ENCODE measurements at places on chromosomes 6 and 20. TPM values are rescaled to one million over a fixed set of nuclear protein-coding genes. Genes with fewer than 3 reads are reported as not detected.

RAET1G gene
- total RNA-seq = not detected

C4A gene
- 5.9 TPM for total RNA-seq

PGBD1 gene
- 1.7 TPM for total RNA-seq

OR2H2 gene
- total RNA-seq = not detected

LY6G6F gene
- total RNA-seq = not detected

SLC25A27 gene
- 0.30 TPM for total RNA-seq

BPIFB4 gene
- total RNA-seq = not detected

ID1 gene
- 1.5 TPM for total RNA-seq

DNA sequence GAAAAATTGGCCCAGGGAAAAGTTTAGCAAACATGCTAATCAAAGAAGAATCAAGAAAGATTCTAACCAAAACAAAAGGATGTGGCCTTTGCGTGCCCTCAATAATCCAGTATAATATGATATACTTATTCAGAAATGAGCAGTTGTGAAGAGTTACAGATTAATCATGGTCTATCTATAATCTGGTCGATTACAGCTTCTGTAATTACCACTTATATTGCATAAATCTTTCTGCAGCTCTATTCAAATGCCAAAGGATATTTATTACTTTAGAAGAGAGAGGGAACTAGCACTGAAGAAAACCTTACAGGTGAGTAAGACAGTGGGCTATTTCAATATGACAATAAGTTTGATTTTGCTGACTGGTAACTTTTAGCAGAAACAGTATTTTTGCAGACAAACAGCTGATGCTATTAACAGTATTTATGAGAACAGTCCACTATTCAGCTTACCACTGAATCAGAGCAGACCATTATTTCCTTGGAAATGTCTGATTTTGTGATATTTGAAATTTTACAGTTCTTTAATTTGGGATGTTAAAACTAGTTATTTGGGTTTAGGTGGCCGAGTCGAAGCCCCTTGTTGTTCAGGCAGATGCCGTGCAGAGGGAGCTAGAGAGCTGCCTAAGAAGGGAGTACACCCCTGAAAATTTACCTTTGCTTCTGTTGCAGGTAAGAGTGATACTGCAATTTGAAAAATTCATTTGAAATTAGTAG, 92.2 kb downstream of the CEP57L1 start:
- DNase-seq = peak; percentile 59

DNA sequence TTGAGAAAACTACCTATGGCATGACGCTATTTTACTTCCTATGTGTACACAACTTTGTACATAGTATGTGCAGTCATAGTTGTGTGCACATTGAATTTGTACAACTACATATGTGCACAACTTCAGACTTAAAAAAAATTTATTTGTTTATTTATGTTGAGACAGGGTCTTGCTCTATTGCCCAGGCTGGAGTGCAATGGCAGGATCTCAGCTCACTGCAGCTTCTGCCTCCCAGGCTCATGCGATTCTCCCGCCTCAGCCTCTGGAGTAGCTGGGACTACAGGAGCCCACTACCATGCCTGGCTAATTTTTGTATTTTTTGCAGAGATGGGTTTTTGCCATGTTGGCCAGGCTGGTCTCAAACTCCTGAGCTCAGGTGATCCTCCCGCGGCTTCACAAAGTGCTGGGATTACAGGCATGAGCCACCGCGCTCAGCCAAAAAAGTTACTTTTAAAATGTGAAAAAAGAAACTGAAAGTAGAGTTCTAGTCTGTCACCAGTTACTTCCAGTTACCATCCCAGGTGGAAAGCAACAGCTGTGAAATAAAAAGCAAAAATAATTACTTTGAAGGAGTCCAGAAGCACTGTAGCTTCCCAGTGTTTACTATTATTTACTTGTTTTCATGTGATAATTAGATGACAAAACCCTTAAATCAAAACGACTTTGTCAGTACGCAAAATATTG, 1.7 kb upstream of the ZKSCAN8 start:
- DNase-seq = no peak

GRCh38 chr20:34703424-34704176, 544 bp upstream of the TP53INP2 start:
- no peak for DNase-seq

DNA sequence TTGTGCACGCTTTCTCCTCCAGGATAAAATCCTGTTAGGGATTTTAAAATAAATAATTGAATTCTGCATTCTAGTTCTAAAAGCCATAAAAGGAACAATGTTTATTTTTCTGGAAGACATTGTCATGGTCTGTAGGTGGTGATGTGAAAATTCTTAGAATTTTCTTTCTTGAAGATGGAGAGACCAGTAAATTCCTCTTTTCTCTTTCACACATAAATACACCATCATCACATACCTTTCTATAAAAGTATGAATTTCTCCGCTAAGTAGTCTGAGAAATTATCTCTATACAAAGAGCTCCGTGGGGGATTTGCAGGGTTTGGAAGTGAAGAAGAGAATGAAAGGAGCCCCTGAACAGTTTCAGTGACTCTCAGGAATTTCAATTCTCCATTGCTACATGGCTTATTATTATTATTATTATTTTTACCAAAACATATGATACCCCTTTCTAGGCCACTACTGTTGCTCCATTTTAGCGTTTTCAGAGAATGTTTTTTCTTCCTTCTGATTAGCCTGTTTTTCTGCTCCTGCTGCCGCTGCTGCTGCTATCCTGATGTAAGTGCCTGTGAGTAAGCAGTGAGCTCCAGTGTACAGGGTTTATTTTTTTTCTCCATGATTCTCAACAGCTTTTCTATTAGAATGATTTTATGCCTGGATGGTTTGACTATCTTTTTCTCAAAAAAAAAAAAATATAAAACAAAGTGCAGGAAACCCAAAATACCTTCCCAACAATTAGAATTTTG, 145.8 kb downstream of the SAMD5 start:
- no peak for DNase-seq

GRCh38 chr6:166221040-166221439, 53.4 kb upstream of the TBXT start:
- no peak for DNase-seq

- no peak for DNase-seq
These were observed 115.8 kb downstream of the FOXO3 start for GRCh38 chr6:108676555-108676954.

GRCh38 chr6:99993533-99994251, at the start of gene MCHR2:
Gene MCHR2 (minus strand): TSS chr6:99994223. CDS start chr6:99956147, 38,076 bp downstream.
- no peak for DNase-seq

DNA sequence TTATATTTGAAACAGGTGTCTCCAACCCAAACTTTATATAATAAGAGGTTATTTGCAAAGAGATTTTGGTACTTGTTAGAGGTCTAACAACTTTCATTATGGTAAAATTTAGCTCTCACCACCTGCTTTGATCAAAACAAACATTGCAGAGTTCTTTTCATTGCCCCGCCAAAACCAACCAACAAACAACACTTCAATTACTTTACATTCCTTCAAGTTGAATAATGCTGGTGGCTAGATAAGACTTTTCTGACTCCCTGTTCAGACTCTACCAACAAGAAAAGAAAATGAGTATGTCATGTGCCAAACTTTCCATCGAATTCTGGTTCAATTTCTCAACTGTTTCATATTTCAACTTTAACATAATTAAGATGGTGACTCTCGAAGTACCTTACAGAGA, 311.1 kb downstream of the ADGRG6 start:
- DNase-seq = no peak

DNA sequence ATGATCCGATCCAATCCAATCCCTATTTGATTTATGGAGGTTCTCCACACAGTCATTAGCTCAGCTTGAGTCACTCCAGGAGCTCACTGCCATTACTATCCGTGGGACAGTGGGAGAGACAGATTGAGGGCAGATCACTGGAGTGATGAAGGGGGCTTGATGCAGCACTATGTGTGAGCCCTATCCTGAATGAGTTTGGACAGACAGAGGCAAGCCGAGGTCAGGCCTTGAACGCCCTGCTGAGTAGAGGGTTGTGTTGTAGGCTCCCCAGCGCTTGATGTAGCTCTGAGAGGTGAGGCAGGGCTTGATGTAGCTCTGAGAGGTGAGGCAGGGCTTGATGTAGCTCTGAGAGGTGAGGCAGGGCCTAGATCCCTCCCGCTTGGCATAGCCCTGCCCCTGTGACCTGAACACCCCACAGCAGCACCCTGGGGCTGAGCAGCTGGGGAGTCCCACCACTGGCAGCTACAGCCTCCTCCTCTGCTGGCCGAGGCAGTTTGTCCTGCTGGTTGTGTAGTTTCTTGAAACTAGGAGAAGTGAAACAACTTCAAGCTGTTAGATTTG, 58.7 kb downstream of the ZFAND3 start:
- DNase-seq = no peak

DNA sequence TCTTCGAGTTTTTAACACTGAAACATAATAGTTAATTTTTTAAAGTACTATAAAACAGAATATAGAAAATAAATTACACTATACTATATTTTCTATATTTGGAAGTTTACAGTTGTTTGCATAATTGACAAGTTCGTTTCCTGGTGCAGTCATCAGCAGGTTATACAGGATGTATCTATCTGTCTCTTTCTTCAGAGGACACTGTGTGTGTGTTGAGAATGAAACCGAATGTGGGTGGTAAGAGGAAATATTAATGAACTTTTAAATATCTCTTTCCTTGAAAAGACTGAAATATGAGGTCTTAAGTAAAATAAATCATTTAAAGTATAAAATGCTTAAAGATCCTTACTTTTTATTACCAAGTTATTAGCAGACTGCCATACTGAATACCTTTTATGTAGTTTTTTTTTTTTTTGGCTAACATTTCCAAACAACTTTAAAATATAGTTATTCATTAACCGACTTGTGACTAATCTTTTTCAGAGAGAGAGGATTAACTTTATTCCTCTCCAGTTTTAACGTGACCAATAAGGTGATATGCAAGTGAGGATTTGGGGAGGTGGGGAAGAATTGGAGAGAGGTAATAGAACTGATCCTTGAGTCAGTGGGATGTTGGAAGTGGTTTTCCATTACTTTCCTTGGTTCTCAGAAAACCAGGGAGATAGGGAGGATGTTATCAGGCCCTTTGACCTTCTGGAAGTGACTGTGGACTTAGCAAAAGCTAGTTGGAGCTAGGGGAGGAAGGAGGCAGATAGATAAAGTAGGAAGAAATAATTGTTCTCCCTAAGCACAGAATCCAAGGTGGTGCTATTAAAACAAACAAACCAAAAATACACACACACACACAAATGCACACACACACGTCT, 380.0 kb upstream of the FLRT3 start:
- no peak for DNase-seq

DNA sequence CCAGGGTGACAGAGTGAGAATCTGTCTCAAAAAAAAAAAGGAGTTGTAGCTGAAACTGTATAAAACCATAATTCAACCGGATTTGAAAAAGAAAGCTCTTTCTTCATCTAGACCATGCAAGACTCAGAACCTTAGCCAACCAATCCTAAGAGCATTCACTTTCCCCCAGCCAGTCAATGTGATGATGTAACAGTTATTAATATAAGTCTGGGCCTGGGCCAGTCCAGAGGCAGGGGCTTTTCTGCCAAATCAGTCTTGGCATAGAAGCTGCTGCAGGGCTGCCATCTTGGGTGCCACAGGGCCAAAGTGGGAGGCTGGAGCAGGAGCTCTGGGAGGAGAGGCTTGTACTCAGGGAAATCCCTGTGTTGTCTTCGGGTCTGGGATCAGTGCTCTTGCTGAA, 288.4 kb downstream of the CLIC5 start:
- DNase-seq = no peak

GRCh38 chr6:156852147-156852857, 75.1 kb downstream of the ARID1B start:
- no peak for DNase-seq

- DNase-seq = no peak
These were observed 507.3 kb upstream of the CITED2 start for GRCh38 chr6:139881728-139882211.

- no peak for DNase-seq
These were observed 190.2 kb downstream of the BACH2 start for GRCh38 chr6:90106449-90106848.

GRCh38 chr6:28978133-28978491, 27.0 kb downstream of the ZNF311 start:
- no peak for DNase-seq

GRCh38 chr20:49323622-49324238, 45.9 kb upstream of the ZNFX1 start:
- peak; percentile 7 for DNase-seq

DNA sequence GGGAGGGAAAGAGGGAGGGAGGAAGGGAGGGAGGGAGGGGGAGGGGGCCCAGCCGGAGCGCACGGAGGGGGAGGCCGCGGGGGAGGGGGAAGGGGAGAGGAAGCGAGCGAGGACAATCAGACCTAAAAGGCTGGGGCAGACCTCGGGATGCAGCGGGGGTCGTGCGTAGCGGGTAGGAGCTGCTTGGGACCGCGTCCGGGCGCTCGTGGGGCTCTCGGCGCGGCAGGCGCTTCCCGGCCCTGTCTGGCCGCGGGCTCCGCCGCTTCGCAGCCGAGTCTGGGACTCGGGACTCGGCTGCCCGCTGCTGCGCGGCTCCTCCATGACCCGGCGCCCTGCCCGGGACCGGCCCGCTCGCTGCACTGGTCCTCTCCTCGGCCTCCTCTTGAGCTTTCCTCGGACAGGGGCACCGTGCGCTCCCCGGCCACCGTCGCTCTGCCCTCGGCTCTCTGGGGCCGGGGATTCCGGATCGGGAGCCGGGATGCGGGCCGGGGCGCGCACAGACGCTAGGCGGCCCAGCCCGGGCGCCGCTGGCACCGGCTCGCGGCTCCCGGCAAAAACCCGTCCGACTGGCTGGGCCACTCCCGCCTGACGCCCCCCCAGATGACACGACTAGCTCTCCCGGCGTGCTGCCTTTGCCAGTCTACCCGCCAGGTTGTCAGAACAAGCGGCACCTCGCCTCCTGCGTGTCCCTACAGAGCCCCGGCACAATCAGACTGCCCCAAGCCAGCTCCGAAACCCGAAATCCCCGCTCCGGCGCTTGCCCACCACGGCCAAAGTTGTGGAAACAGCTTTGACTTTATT, 2.2 kb downstream of the TFAP2A start:
- DNase-seq = no peak

- no peak for DNase-seq
These were observed 12.8 kb upstream of the ZNF831 start for GRCh38 chr20:59150821-59151251.

- no peak for DNase-seq
These were observed 24.9 kb upstream of the SCUBE3 start for GRCh38 chr6:35188886-35189285.

DNA sequence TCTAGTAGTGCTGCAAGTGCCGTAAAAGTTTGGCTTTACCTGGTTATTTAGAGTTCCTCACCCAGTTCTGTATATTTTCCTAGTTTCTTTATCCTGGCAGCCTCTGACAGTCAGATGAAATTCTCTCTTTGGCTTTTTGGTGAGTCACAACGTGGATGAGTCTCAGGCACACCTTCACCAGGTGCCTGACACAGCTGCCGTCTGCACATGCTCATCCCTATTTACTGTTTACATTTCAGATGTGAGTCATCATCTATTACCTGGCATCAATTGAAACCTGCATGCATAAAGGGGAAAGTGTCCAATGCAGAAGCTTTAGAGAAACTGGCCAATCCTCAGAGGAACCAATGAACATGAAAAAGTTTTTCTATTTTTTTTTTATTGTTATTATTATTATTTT, 33.3 kb upstream of the ADGRF4 start:
- DNase-seq = no peak

- DNase-seq = no peak
These were observed 4.9 kb upstream of the DEK start for GRCh38 chr6:18269253-18269652.

GRCh38 chr6:44110005-44110676, 17.1 kb downstream of the MRPL14 start:
- no peak for DNase-seq

Data from activated T-cell treated with anti-CD3 and anti-CD28 coated beads, Interleukin-2, amount 50 U/mL, for 4 hours (primary cell).